ENCODE measurements at places on chromosomes 1 and 21.
A peak's percentile ranks its signal among the peaks of the same experiment; 100 is the strongest.

DNA sequence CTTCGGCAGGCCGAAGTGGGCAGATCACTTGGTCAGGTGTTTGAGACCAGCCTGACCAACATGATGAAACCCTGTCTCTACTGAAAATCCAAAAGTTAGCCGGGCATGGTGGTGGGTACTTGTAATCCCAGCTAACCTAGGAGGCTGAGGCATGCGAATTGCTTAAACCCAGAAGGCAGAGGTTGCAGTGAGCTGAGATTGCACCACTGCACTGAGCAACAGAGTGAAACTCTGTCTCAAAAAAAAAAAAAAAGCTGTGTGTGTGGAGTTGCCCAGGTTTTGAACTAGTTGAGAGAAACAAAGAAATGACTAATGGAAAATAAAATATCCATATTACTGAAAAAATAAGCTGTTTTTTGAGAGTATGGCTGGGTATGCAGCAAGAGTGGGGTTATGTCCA, 100.2 kb downstream of the GTF2B start:
- DNase-seq: no peak

DNA sequence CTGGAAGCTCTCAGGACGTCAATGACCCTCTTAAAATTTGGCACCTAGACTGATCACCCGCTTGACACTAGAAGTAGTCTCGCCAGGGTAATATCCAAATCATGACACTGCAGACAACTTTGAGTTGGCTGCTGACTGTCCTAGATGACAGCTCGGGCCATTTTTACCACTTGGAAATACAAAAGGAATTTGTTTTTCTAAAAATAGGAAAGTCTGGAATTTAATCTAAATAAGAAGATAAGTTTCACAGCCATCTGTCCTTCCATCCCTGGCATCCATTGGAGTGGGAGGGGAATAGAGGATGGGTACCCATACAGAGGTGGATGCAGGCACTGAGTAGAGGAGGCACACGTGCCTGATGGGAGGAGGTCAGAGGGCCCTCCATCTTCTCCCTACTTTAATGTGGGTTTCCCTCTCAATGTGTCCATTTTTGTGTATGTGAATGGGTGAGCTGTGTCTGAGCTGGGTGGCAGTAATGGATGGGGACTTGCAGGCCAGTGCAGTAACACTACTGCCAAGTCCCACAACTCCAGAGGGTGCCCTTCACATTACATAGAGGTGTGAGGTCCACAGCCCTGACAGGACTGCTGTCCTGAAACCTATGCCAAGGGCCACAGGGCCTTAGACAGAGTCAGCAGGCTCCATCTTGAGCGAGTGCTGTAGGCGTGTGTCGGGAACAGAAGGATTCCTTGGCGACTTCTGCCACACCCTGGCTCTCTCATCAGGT, 104.8 kb upstream of the IPO9 start:
- no peak for DNase-seq

DNA sequence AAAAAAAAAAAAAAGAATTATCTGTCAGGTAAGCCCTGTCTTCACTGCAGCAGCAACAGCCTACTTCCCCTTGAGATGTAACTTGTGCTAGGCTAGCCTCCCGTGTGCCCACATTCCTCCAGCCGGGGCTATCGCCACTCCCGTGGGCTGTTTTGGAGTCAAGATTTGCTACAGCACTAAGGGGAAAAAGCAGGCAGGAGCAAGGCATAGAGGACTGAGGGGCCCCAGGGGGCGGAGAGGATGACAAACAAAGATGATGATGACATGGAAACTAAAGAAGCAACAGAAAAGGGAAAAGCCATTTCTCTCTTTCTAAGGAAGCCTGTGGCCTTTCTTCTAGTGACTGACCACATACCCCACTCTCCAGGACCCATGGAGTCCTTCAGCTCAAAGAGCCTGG, 1.9 kb downstream of the TNFAIP8L2 start:
- no peak for DNase-seq

- DNase-seq: no peak
Observed at GRCh38 chr1:188170935-188171334, 1342.2 kb downstream of the PLA2G4A start.

- no peak for DNase-seq
Observed at GRCh38 chr1:231376875-231377549, 38.9 kb downstream of the SPRTN start.

DNA sequence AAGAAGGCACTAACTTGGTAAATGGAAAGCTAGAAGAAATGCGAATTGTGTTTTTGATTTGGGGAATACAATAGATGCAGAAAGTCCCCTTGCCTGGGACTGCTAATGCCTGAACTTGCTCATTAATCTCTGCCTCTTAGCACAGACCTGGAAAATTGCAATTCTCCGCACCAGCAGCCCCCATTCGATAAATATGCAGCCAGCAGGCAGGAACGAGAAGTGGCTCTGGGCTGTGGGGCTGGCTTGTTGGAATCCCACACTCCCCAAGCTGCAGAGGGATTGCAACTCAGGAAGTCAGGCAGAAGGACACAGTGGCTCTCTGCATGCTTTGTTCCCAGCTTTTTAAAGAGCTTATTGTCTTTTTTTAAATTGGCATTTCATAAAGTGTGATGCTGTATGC, 51.3 kb downstream of the PCP4 start:
- no peak for DNase-seq

GRCh38 chr21:42513985-42514882, 582 bp downstream of the SLC37A1 start:
- peak; percentile 66 for DNase-seq

- DNase-seq: no peak
Observed at GRCh38 chr21:30646904-30647414, 4.3 kb downstream of the KRTAP20-3 start.

- DNase-seq: no peak
Observed at GRCh38 chr1:106554294-106554693, 502.2 kb upstream of the PRMT6 start.

DNA sequence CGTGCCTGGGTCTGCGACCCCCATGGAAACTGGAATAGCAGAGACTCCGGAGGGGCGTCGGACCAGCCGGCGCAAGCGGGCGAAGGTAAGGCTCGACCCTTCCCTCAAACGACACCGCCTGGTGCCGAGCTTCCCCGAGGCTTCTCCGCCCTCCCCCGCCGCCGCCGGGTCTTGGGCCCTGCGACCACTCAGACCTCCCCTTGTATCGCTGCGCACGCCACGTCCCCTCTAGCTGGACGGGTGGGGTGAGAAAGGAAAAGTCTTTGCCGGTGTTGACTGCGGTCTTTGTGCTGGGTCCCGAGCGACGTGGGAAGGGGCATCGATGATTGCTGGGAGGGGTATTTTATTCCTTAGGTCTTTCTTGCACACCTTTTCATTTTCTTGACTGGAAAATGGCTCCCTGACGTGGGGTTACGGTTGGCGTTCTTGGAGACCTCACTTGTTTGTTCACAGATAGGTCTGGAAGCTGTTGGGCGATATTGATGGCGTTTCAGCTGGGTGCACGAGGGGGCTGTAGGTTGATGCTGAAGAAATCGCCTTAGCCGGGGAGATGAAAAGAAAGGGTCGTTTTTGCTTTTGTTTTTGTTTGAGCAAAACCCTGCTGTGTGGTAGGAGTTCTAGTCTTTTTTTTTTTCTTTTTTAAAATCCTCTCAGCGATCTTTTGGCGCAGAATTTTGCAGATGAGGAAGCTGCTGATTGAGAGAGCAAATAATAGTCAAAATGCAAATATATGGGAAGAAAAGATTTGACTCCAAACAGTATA, 776 bp downstream of the KDM1A start:
- DNase-seq: peak; percentile 11

- no peak for DNase-seq
Observed at GRCh38 chr1:37471345-37472231, 2.8 kb upstream of the ZC3H12A start.

DNA sequence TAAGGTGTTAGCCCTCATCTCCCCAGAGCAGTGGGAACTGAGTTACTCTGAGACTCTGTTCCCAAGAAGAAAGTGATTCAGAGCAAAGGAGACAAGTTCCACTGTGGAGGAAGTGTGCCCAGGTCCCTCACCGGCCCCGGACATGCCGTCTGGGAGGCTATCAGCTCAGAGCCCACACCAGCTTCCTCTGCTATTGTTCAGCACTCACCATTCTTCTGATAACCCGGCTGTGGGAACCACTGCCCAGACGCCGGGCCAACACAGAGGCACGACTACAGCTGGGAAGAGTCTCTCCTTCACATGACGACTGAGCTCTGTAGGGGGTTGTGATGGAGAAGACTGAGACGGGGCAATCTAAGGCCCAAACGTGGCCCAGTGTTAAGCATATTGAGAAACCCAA, 34.2 kb upstream of the GJA5 start:
- no peak for DNase-seq

DNA sequence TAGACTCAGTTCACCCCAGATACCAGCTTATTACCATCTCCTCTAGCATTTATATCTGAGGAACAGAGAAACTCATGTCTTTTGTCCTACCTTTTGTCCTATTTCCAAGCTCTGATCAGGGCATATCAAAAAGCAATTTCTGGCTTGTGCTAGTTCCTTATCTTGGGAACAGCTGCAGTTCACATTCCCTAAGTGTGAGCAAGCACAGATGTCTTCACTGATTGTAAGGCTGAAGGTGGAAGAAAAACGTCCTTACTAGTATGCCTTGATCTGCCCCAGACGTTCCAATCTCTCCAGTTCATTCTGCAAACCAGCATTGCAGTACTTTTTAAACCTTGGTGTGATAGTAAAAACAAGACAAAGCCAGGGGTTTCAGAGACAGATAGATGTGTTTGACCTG, 139.8 kb downstream of the NCAM2 start:
- no peak for DNase-seq

GRCh38 chr1:21312407-21312992, 22.2 kb upstream of the ECE1 start:
- no peak for DNase-seq

DNA sequence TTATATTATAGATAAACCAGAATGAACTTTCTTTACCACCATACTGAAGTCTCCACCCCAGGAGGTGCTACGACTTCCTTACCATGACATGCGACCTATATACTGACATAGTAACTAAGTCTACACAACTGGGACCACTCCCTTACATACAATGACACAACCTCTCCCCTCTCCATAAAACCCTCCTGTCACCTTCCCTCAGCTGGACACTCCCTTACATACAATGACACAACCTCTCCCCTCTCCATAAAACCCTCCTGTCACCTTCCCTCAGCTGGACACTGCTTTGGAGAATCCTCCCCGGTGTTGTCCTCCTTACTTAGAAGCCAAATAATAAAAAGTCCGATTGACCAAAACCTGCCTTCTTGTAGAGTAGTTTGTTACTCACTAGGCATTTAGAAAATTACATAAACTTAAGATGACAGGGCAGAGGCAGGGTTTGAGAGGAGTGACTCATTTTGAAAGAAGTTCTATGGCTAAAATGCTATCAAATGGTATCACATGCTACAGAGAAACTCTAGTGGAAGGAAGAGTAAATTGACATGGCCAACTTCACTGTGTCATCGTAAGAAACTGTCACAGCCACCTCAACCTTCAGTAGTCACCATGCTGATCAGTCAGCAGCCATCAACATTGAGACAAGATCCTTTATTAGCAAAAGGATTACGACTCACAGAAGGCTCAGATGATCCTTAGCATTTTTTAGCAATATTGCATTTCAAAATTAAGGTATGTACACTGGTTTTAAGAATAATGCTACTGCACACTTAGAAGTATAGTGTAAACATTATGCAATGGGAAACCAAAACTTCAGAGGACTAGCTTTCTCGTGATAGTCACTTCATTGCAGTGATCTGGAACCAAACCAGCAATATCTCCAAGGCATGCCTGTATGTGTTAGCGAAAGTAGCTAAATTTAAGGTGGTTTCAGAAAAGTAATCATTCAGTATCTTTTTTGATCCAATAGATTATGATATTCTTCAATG, 56.4 kb downstream of the AHCTF1 start:
- no peak for DNase-seq

DNA sequence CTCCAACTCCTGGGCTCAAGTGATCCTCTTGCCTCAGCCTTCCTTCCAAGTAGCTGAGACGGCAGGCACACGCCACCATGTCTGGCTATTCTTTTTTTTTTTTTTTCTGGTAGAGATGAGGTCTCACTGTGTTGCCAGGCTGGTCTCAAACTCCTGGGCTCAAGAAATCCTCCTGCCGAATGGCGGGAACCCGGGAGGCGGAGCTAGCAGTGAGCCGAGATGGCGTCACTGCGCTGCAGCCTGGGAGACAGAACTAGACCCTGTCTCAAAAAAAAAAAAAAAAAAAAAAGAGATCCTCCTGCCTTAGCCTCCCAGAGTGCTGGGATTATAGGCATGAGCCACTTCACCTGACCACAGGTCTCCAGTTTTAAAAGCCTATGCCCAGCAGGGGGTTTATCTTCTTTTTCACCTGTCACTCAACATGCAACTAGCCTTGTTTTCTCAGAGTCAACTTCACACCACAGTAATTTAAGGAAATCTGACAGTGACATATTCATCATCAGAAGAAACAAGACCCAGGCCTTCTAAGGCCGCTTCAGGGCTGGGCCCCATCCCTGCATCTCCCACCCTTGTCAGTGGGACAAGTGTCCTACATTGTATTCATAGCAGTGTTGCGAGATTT, 38.3 kb upstream of the GALNT2 start:
- DNase-seq: no peak

DNA sequence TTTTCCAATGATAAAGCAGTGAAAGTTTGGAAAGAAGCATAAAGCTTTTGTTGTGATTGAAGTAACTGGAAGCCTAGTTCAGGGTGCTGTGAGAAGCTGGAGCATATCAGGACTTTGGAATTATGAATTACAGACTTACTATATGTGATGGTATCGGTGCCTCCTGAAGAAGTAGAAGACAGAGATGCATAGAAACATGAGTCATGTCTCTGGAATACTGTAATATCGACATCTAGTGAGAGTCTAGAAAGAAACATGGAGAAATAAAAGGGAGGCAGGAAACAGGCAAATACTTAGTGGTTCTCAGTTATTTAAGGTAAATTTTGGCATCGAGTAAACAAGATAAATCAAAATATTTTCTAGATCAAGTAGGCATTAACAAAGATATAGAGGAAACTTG, 103.0 kb downstream of the CAMTA1 start:
- DNase-seq: no peak

- DNase-seq: peak; percentile 65
Observed at GRCh38 chr1:161382214-161383019, 14.7 kb upstream of the CFAP126 start.

DNA sequence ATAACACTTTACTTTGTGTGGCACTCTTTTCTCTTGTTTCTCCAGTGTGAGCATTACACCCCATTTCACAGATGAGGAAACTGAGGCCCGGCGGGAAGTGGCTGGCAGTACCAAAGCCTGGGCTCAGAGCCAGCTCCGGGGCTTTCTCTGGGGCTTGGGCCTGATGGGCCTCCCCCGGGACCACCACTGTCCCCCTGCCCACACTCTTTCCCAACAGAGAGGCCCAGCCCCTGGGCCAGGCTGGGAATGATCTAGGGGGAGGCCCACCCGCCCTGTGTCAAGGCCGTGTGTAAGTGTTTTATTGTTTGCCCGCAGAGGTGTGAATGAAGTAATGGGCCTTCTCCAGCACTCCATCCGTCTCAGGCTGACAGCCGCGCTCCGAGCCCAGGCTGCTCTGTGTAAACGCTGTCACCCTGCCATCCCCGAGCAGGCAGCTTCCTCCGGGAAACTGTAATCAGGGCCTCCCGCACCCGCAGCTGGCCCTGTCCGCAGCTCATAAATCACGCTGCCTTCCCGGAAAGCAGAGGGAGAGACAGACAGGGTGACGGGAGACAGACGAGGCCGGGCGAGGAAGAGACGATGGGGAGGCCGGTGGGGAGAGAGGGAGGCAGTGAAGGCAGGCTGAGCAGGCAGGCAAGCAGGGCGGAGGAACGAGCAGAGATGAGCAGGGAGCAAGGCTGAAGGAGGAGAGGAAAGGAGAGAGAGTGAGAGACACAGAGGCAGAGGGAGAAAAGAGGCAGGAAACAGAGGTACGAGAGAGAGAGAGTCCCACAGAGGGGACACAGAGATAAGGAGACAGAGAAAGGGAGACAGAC, 109.7 kb upstream of the ZBTB40 start:
- no peak for DNase-seq

Data from CD4-positive, alpha-beta T cell treated with Interleukin-21 for 1 hour (primary cell).